ENCODE measurements at places on chromosomes 4 and X.

- H3K4me3 ChIP-seq = no peak overlapping the region
- H3K27me3 ChIP-seq = no peaks in the 10 kb centered on the region
- no peak overlapping the region for H3K27ac ChIP-seq
These were observed 7.7 kb upstream of the STK32B start for GRCh38 chr4:5043579-5043978.

DNA sequence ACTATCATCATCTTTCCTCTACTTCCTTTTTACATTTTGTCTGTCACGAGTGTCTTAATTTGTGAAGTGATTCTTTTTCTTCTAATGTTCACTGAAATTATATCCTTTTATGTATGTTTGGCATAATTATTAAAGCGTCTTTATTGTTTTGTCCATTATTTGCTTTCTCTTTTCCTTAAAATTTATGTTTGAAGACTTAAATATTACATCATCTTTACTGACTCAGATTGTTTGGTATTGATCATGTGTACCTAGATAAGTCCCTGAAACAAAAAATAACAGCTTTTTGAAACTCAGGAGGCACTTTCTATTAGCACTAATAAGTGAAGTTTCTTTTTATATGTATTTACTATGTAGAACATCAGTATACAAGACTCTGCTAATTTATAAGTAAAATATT is 120.1 kb downstream of the RAP1GDS1 start:
- no peaks in the 10 kb centered on the region for H3K27me3 ChIP-seq
- no peak for DNase-seq
- H3K4me1 ChIP-seq = no peaks in the 10 kb centered on the region
- no peak overlapping the region for H3K27ac ChIP-seq
- H3K36me3 ChIP-seq = no peaks in the 10 kb centered on the region

DNA sequence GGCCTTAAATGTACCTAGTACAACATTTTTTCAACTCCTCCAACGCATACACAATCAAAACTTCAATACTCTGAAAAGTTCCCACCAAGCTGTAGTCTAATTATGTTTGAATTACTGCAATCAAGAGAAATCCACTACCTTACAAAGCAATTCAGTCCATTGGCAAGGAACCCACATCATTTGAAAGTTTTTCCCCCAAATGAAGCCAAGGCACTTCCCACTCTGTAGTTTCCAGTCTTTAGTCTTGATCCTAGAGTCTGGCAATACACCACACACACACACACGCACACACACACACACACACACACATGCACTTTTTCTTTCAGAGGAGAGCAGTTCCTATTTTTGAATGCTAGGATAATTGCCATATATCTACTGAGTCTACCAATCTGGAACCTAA is 79.6 kb downstream of the ANTXR2 start:
- no peak for DNase-seq
- no peaks in the 10 kb centered on the region for H3K4me1 ChIP-seq
- H3K27ac ChIP-seq = no peak overlapping the region
- H3K4me3 ChIP-seq = no peak overlapping the region

- no peak overlapping the region for H3K4me3 ChIP-seq
- H3K4me1 ChIP-seq = no peaks in the 10 kb centered on the region
- H3K27me3 ChIP-seq = no peaks in the 10 kb centered on the region
- H3K27ac ChIP-seq = no peak overlapping the region
These were observed 580.8 kb upstream of the TENM3 start for GRCh38 chr4:181662383-181662782.

DNA sequence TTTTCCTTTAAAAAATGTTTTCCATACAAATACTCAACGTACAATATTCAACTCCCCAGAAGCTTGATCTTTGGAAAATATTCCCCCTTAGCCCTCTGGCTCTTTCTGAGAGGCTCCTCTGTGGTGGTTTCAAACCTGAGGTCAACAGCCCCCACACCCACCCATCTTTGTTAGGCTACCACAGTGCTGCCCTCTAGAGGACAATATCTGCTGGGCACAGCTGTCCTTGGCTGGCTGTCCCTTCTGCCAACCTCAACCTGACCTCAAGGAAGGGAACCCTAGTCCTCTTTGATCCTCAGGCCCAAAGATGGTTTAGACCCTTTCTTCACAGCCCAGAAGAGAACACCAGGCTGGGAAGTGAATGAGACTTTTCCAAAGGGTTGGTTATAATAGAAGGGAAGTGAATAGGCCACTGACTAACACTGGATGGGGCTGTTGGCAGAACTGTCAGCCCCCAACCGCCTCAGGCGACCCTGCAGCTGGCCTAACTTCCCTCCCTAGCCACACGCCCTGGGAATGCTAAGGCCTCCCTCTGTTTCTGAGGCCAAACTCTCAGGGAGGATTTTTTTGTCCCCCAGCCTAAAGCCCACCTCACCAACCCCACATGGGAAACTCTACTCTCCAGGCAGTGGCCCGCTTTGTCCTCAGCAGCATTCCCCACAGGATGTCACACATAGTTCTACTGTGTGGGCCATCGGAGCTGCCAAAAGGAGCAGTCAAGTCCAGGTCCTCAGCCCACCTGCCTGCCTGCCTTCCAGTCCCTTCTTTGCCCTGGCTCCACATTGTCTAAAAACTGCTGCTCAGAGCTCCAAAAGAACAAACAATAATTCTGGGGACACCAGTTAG is 34.3 kb downstream of the NYX start:
- no peaks in the 10 kb centered on the region for H3K4me1 ChIP-seq
- DNase-seq = no peak
- no peaks in the 10 kb centered on the region for H3K36me3 ChIP-seq
- no peak overlapping the region for H3K27ac ChIP-seq
- no peak overlapping the region for H3K4me3 ChIP-seq

GRCh38 chrX:140933016-140933415 is 69.4 kb upstream of the SPANXB1 start:
- no peak overlapping the region for H3K27ac ChIP-seq
- H3K27me3 ChIP-seq = no peaks in the 10 kb centered on the region
- H3K4me3 ChIP-seq = no peak overlapping the region
- no peaks in the 10 kb centered on the region for H3K36me3 ChIP-seq
- DNase-seq = no peak

- no peak overlapping the region for H3K4me3 ChIP-seq
- H3K4me1 ChIP-seq = peaks cover 47% of the 10 kb centered on the region
- no peaks in the 10 kb centered on the region for H3K27me3 ChIP-seq
- H3K36me3 ChIP-seq = no peaks in the 10 kb centered on the region
- no peak overlapping the region for H3K27ac ChIP-seq
- DNase-seq = no peak
These were observed 76.4 kb upstream of the DCLK2 start for GRCh38 chr4:150001815-150002214.
